ENCODE measurements at places on chromosomes 1 and 21. TPM values are rescaled to one million over a fixed set of nuclear protein-coding genes. Genes with fewer than 3 reads are reported as not detected.

The RAB7B gene
- 17.2 TPM for total RNA-seq

The CADM3 gene
- total RNA-seq: 1.2 TPM

The KMO gene
- 0.10 TPM for total RNA-seq

The KIAA1614 gene
- 4.5 TPM for total RNA-seq

The PRCC gene
- total RNA-seq: 25.8 TPM

The SLC35F3 gene
- total RNA-seq: 0.79 TPM

The ZSCAN20 gene
- total RNA-seq: 4.1 TPM

The VCAM1 gene
- 55.3 TPM for total RNA-seq

The UTS2 gene
- 0.30 TPM for total RNA-seq

The CYYR1 gene
- total RNA-seq: 10.9 TPM

The PDPN gene
- total RNA-seq: 5.3 TPM

The PDZK1IP1 gene
- total RNA-seq: 5.2 TPM

The TDRD5 gene
- 0.59 TPM for total RNA-seq

The CCT3 gene
- 173 TPM for total RNA-seq

The CD244 gene
- total RNA-seq: 0.49 TPM

The CACNA1E gene
- 2.4 TPM for total RNA-seq
